HCEC 1CT (cell line): ENCODE measurements at places on chromosomes 4 and X.

DNA sequence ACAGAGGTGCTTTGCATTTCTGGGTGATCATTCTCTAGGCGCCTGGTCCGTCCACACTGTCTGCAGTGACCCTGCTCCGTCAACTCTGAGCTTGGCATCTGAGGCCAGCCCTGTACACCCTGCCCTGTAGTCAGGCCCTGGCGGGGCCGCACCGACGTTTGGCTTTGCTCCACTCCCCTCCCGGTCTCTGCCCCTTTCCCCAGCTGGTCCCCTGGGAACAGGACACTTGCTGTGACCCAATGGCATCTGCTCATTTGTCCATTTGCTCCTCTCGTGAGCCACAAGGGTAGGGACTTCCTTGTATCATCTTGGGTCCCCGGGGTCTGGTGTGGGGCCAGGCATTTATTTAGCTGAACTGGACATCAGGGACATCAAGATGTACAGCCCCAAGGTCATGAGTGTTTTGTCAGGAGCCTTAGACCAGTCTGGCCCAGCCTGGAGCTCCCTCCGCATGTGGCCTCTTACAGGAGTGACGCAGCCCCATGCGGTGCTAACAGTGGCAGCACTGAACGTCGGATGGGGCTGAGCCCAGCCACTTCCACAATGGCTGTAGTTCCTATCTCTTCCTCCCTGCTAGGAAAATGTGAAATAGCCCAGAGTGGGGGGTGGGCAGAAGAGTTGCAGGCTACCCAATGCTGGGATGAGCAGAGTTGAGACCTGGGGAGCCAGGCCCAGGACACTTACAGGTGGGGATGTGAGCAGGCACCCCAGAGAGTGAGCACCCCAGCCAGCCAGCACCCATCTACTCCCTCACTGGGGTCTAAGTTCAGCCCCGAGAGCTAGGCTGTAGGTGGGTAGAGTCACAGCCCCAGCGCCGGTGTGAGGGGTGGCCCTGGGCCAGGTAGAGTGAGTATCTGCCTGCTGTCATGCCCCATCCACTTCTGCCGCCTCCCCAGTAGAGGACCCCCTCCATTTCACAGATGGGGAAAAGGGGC, 2.0 kb upstream of the SH3BP2 start:
- no peak for DNase-seq

DNA sequence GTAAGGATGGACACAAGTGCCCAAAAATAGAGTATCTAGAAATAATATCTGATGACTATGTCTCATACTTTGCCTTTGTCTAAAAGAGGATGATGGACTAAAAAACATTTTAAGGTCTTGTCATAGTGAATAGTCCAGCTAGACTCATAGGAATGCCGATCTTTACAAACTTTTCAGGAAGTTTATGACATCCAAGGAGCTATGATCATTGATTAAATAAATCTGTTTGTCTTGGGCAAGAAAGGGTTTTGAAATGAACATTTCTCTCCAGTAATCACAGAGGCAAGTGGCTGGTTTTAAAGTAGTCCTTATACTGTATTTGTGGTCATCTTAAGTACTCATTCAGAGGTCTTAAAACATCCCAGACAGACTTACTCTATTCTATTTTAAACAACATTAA, 109.8 kb downstream of the MAPK10 start:
- DNase-seq: peak; percentile 1

DNA sequence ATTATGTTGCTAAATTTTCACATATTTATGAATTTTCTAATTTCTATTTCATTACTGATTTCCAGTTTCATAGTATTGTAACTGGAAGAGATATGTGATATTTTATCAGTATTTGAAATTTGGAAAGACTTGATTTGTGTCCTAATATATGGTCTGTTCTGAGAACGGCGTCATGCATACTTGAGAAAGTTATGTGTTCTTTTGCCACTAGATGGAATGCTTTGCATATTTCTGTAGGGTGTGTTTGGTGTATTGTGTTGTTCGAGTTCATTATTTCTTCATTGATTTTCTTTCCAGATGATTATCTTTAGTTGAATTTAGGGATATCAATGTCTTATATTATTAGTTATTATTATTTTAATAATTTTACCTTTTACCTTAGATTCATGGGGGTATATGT, 110.6 kb upstream of the ITM2A start:
- no peak for DNase-seq

- DNase-seq: peak; percentile 56
These were observed 97.4 kb downstream of the RASL11B start for GRCh38 chr4:52959541-52959940.

DNA sequence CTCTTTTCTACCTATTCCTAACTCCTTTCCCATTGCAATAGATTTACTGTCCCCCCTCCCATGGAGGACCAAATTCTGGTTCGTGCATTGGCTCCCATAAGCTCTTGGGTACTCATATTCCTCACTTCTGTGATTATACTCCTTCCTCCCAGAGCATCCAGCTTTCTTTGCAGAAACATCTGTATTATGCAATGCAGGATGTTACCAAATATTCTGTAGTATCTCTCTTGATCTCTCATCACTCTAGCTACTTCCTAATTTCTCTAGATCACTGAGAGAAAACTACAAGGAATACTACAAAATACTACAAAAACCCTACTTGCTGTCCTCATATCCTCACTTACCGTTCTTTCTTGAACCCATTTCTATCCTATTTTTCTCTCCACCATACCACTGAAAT, 395.9 kb upstream of the HS3ST1 start:
- DNase-seq: no peak

- DNase-seq: no peak
These were observed 31.6 kb upstream of the DDX3X start for GRCh38 chrX:41302370-41302769.

DNA sequence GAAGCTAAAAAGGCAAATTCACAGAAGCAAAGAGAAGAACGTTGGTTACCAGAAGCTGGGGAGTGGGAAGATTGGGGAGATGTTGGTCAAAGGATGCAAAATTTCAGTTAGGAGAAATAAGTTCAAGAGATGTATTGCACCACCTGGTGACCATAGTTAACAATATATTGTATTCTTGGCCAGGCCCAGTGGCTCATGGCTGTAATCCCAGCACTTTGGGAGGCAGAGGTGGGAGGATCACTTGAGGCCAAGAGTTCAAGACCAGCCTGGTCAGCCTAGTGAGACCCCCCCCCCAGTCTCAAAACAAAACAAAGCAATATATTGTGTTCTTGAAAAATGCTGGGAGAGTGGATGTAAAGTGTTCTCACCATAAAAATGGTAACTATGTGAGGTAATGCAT, 67.9 kb downstream of the TAB3 start:
- no peak for DNase-seq

GRCh38 chrX:118496763-118497079, 1.1 kb downstream of the DOCK11 start:
- DNase-seq: no peak

DNA sequence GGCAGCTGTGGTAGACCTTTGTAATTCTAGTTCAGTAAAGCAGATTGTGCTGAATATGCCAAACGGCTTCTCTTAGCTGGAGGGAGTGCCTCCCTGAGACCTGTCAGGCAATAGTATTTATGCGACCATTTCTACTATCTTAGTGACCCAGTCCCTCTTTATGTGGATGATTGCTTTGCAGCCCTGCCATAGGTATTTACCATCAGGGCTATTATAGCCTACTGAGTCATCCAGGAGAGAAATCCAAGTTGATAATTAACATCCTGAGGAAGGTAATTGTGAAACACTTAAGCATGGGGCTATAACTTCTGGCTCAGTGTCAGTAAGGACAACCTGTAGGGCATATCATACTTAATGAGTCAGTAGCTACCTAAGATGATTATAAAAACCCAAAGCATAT, 103.9 kb upstream of the MAOA start:
- no peak for DNase-seq

DNA sequence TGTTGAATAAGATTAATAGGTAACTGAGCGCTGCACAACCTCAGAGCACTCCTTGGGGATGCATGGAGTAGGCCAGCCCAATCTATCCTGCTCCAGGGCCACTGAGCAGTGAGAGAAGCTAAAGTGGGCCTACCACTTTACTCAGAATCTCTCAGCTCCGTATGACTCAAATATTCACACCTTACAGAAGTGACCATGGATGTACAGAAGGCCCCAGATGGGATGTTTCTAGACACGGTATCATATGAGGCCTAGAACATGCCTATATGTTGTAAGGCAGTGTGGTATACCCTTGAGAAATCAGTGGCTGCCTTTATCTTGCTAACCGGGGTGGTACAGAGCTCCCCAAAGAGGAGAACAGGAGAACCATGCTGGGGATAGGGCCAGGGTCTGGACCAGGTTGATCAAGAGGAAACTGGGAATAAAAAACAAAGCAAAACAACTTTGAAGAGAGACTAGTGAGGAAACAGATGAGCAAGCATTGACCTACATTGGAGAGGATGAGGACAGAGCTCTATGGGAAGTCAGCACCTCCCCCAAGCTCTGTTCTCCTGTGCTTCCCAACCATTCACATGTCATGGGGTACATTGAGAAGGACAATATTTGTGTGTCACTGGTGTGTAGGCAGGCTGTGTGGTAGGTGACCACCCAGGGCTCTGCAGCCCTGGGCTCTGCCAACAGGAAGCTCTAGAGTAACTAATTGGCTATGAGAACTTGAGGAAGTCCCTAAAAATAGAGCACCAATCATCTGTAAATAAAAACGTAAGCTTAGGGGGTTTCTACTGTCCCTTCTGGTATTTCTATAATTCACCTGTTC, 31.4 kb downstream of the HOPX start:
- no peak for DNase-seq
